Erythroblast (primary cell): ENCODE measurements at places on chromosomes 1 and 21.

DNA sequence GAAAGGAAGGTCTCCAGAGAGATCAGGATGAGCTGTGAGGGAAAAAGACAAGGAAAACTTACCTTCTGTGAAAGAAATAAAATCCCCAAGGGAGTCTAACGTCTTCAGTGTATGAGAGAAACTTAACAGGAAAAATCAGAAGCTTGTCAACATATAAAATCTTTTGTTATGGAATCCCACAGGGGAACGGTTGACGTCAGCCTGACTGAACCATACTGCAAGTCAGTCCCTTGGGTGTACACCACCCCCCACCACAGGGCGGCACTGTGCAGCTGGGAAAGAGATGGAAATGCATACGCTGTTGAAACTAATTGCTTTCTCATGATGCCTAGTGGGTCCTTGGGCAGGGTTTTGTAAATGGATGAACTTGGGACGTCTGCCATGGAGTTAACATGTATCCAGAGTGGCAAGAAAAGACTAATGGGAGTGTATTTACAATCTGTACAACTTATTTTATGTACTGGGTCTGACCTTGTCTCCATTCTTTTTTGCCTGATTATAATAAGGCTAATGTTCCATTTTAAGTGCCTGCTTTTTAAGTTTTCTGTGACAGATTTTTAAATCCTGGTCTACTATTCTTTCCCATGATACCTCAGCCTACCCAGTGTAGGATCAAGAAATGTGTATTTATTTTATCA, 22.7 kb downstream of the UTP25 start:
- peak; percentile 64 for DNase-seq

DNA sequence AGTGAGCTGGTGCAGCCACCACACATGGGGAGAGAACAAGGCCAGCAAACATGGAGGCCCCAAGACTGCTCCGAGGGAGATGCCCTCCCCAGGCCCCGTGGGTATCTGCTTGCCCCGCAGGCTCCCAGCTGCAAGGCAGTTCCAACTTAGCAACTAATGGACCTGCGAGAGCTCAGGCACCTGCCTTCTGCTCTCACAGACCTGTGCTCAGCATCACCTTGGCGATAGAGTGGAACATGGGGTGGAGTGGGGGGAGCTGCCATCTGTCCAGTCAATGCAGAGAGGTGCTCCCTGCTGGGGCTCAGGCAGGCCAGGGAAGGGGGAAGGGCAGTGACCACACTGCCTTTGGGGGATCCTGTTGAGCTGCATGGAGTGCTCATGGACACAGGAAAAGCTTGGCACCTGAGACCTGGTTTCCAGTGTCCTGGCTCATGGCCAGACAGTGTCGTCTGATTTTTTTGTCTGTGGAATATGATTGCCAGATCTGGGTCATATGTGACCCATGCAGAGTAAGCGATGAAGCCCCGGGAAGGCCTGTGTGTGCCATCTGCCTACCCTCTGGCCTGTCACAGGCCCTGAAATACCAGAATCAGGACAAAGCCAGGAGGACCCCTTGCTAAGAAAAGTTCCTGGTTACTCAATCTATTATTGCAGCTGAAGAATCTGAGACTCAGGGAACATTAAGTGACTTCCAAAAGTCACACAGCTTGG, 39.9 kb upstream of the TENT5C start:
- DNase-seq, result no peak

- peak; percentile 78 for DNase-seq
Measured at GRCh38 chr1:203268901-203269653, 36.2 kb upstream of the BTG2 start.

- no peak for DNase-seq
Measured at GRCh38 chr1:24864370-24864777, 65.7 kb downstream of the RUNX3 start.

DNA sequence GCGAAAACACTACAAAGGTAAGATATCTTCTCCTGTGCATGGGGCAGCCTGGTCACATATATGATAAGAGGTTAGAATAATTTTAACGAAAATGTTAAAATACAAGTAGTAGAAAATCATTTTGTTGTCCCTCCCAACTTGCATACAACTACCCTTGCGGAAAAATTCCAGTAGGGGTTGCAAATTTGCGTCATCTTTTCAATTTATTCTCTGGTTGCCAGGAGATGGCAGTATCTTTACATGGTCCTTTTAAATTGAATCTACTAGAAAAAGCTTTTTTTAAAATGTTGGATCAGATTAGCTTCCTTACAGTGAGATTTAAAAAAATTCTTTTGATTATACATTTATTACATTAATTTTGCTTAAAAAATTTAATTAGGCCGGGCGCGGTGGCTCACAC, 10.9 kb downstream of the S100PBP start:
- DNase-seq, result peak; percentile 12

GRCh38 chr1:54409156-54410142, 3.3 kb upstream of the SSBP3 start:
- DNase-seq, result peak; percentile 72

GRCh38 chr1:22111620-22112019, 31.3 kb downstream of the WNT4 start:
- DNase-seq, result no peak
